T-helper 22 cell (primary cell): ENCODE measurements at places on chromosomes 12 and 14.

GRCh38 chr12:54993181-54993835 lies 8.7 kb upstream of the TESPA1 start:
- DNase-seq: peak; percentile 53

- no peak for DNase-seq
These were observed 135.9 kb upstream of the NTF3 start for GRCh38 chr12:5295996-5296395.

DNA sequence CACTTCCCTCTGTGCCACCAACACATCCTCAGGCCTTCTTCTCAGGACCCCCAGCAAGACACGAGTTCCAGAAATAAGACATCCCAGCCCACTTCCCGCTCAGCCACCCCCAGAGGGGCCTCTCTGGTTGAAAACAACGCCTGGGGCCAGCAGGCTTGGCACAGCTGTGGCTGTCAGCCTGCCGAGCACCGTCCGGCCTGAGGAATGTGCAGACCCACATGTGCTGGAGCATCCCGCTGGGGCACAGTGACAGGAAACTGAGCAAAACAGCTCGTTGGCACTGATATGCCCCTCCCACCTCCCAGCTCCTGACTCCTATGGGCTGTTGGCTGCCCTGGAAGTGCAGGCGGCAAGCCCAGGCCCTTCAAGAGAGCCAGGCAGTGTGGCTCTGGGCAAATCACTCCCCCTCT lies 1.4 kb downstream of the SYNE3 start:
- DNase-seq: no peak

- no peak for DNase-seq
These were observed 5.0 kb downstream of the MYO1A start for GRCh38 chr12:57044889-57045288.

DNA sequence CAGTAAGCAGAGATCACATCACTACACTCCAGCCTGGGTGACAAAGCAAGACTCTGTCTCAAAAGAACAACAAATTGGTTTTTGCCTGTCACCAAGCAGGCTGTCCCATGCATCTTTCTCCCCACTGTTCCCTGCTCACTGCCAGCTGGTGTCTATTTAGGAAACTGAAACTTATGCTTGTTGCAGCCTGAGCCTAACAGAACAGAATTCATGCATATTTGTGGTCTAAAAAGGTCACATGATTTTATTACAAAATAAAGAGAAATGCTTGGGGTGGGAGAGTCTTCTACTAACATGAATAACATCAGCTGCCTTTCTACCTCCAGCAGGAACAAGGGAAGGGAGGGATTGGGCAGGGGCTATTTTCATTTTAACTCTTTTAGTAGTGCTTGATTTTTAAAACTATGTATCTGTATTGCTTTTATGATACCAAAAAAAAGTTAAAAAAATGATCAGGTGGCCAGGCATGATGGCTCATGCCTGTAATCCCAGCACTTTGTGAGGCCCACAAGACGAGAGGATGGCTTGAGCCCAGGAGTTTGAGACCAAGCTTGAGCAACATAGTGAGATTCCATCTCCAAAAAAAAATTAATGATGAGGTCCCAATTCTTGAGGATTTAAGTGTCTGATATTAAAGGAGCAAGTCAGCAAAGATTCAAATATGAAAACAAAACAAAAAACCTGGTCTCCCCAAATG lies 923 bp downstream of the STAT2 start:
- no peak for DNase-seq

GRCh38 chr14:100586153-100586402 lies 1.1 kb downstream of the BEGAIN start:
- no peak for DNase-seq

GRCh38 chr12:22765421-22766130 lies 140.6 kb downstream of the ETNK1 start:
- no peak for DNase-seq

DNA sequence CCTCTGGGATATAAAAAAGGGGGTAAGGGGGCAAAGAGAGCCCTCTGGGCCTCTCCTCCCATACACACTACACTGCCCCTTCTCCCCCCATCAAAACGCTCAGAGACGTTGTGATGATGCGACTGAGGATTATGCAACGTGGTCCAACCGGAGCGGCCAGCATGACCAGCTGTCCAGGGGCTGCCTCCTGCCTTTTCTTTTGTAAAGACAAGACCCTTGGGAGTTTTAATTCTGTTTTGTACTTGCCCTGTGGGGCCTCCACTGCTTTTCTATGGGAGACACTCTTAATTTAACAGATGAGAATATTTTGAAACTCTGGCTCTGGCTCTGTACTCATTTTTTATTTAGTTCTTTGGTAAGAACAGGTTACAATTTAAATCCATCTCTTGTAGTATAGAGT lies 7.2 kb downstream of the MBD6 start:
- no peak for DNase-seq

DNA sequence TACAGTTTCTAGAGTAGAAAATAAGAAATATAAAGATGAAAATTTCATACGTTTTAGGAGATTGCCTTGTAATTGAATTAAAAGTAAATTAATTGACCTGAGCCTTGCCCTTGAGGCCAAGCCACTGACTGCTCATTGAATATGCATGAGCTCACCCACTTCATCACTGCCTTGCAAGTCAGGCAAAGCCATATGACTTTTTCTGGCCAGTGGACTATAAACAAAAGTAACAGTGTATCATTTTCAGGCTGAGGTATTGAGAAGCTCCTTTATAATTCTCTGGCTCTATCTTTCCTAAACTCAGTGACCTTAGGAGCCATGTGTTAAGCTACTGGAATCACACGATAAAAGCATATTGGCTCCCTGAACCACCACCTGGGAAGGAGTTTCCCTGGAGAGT lies 369.3 kb downstream of the NUAK1 start:
- no peak for DNase-seq

GRCh38 chr12:18658179-18658578 lies 79.6 kb downstream of the PLCZ1 start:
- no peak for DNase-seq
